Coronary artery (tissue), 2 donors: ENCODE measurements at places on chromosomes 7 and 10.

GRCh38 chr10:99435986-99436638 lies 5.7 kb upstream of the GOT1 start:
- no peak for DNase-seq

GRCh38 chr10:98055841-98056516 lies 25.6 kb upstream of the CRTAC1 start:
- DNase-seq, result no peak

GRCh38 chr7:1087952-1088920 lies at the start of gene GPER1:
Gene GPER1 (plus strand): TSS chr7:1088113. CDS start chr7:1091729, 3,616 bp downstream.
- DNase-seq, result peak; percentile 84

- no peak for DNase-seq
These were observed 2.1 kb upstream of the SSC4D start for GRCh38 chr7:76411626-76412025.

DNA sequence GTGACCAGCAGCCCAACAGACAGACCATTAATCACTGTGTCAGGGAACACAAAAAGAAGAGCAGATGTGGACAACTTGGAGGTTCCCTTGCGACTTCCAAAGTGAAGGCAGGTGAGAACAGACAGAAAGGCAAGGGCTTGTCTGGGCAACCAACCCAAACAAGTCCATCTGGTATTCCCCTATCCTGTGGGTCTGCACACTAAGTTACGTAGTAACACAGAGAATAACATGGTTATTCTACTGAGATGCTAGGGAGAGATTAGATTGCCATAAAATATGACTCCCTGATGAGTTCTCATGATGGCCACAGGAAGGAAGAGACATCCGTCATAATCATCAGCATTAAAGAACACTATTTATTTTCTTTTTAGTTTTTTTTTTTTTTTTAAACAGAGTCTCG lies 252.2 kb downstream of the CALN1 start:
- no peak for DNase-seq

DNA sequence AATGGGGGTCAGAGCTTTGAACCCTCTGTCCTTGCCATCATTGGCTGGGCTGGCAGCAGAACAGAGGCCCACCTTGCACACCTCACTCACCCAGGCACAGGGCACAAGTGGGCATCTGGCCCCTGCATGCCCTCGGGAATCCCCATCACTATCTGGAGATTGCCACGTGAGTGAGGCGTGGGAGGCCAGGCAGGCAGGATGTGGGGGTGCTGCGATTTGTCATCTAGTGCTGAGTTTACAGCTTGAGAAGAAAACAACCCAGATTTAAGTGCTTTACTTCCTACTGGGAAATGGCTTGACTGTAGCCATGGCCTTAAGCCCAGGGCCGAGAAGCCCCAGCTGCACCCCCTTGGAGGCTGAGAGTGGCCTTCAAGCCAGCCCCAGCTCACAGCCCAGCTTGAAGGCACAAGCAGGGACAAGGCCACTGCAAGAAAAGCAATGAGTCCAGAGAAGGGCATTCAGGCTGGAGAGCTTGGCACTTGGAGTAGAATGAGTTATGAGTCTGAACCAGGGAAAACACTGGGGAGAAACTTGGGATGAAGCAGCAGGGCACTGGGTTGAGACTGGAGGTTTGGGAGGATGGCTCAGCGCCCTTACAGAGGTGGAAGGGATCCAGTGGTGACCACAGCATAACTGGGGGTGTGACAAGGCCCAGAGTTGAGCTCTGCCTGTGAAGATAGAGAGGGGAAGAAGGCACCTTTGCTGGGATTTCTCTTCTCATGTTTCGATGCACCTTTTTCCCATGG lies 123.0 kb downstream of the CXCL12 start:
- DNase-seq, result no peak
